ENCODE measurements at places on chromosomes 2 and 18. TPM values are rescaled to one million over a fixed set of nuclear protein-coding genes. Genes with fewer than 3 reads are reported as not detected.

The UGT1A10 gene
- total RNA-seq = not detected

GRCh38 chr2:15388406-15389325 is 172.5 kb downstream of the NBAS start:
- DNase-seq = no peak

The MOCOS gene
- total RNA-seq = 0.57 TPM

The PRADC1 gene
- total RNA-seq = 14.8 TPM

DNA sequence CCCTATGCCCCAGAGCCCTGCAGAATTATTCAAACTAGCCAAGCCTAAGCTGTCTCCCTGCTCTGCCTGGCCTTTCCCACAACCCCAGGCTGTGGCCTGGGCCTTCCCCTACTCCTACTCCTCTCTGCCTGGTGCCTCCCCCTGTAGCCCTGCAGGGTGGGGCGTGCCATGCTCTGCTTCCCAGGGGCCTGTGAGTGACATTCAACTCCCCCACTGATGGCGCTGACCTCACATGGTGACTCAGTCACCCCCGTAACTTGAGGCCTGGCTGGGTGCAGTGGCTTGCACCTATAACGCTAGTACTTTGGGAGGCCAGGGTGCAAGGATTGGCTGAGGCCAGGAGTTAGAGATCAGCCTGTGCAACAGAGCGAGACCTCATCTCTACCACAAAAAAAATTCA is 60.6 kb downstream of the KIF1A start:
- DNase-seq = no peak

DNA sequence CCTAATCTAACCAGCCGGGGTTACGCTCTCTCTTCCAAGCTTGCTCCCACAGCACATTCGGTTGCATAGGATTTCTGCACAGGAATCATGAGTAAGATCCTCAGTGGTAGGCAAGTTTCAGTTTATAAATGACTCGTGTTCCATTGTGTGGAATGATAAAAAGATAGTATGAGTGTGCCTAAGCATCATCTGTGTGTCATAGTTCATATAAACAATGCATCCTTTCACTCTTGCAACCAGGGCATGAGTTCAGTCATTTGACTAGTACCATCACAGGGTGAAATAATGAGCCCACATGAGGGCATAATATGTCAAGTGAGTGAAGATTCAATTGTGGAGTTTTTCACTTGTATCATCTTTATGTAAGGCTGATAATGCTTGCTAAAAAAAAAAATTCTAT is 417.1 kb upstream of the CDH2 start:
- DNase-seq = no peak

DNA sequence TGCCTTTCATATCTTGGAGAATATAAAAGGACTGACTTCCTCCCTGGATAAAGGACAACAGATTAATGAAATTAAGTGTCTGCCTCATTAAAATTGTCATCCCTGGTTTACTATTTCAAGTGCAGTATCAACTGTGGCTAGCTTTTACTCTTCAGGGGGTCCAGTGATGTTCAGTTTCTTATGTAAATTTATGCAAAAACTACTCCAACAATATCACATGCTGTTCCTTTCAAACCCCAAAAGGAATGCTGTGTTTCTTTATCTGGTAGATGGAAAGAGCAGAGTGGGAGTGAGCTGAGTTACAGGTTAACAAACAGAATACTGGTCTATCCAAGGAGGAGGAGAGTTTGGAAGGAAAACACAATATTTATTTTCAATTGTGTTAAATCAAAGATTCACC is 283.7 kb upstream of the VWC2L start:
- DNase-seq = no peak

- no peak for DNase-seq
Measured at GRCh38 chr2:46716927-46717326, 198.7 kb downstream of the MCFD2 start.

The ALS2 gene
- 11.3 TPM for total RNA-seq

DNA sequence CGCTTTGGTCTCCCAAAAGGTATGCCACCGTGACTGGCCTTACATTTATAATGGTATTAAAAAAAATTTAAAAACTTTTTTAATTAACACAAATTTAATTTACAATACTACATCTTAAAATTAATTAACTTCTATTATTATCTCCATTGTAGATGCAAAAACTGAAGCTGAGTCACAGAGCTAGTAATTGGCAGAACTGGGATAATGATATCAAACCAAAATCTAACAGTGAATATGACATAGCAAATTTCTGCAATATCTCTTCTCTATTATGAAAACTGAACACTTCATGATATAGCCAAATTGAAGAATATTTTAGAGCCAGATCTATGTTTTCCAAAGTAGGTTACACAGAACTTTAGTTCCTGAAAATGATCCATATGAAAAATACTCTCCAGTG is 66.4 kb upstream of the CHAC2 start:
- no peak for DNase-seq

The VWA3B gene
- total RNA-seq = not detected

GRCh38 chr2:85388878-85389538 is 21.2 kb downstream of the CAPG start:
- DNase-seq = no peak

The ERCC3 gene
- 60.2 TPM for total RNA-seq

GRCh38 chr2:111975053-111975552 is 76.7 kb downstream of the MERTK start:
- DNase-seq = no peak

The SOCS6 gene
- 3.3 TPM for total RNA-seq

The ALKAL2 gene
- 0.28 TPM for total RNA-seq

DNA sequence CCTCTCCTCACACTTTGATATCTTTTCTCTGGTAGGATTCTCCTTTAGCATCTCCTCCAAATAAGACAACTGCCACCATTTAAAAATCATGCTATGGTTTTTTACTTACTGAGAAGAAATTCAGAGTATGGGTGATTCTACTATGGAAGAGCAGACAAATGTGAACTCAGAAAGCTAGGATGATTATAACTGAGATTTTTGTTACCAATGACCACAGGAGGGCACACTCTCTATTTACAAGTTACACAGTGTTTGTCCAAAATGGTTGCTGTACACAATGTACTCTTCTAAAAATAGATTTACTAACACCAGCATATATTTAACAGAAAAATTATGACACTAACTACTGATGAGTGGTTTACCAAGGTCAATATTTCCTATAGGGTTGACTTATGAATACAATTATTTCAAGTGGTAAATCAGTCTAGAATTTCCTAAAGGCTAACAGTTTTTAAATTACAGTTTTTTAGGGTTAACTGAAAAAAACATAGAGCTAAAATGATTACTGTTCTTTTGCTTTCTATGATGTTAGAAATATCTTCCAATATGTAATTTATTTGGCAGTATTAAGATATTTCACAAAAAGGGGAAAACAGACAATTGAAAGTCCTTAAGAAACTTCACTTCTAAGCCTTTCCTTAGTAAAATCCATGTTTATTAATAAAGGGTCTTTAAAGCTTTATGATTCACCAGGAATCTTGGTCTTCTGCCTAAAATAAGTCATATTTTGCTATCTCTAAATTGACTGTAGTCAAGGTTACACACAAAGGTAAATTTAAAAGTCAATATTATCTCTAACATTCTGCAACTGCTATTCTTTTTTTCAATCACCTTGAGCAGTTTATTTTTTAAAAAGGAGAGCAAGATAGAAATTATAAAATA is 57.2 kb downstream of the MAP4K3 start:
- DNase-seq = peak; percentile 65

The FTCDNL1 gene
- total RNA-seq = 2.1 TPM

The C2orf66 gene
- total RNA-seq = 0.33 TPM

GRCh38 chr18:63073481-63073880 is 246.1 kb downstream of the BCL2 start:
- DNase-seq = peak; percentile 73

- DNase-seq = no peak
Measured at GRCh38 chr2:3290655-3291054, 87.0 kb downstream of the EIPR1 start.

The NOSTRIN gene
- total RNA-seq = not detected

DNA sequence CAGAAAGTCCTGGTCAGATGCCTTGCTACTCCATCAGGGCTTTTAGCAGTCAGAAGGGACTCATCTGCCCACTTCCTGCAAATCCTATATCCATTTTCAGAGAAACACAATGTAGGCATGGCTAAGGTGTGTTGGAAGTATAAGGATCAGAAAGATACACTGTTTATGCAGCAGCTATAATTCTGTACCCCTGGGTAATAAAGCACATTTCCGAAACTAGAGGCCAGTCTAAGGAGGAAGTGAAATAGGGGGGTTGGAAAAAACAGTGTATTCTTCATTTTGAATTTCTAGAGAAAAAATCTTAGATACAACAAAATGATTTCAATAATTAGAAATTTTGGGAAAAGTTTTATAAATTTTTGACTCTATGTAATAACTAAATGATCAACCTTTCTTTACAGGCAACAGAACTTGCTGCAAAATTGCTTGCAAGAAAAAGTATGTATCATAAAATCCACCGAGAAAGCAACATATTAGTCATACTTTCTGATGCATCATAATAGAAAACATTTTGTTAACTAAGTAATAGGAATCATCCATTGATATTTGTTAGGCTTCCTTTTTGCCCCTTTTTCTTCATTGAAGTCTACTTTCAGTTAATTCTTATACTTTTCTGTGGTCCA is 47.4 kb downstream of the FSIP2 start:
- DNase-seq = no peak

- peak; percentile 32 for DNase-seq
Measured at GRCh38 chr2:126539101-126539500, 116.9 kb upstream of the GYPC start.

DNA sequence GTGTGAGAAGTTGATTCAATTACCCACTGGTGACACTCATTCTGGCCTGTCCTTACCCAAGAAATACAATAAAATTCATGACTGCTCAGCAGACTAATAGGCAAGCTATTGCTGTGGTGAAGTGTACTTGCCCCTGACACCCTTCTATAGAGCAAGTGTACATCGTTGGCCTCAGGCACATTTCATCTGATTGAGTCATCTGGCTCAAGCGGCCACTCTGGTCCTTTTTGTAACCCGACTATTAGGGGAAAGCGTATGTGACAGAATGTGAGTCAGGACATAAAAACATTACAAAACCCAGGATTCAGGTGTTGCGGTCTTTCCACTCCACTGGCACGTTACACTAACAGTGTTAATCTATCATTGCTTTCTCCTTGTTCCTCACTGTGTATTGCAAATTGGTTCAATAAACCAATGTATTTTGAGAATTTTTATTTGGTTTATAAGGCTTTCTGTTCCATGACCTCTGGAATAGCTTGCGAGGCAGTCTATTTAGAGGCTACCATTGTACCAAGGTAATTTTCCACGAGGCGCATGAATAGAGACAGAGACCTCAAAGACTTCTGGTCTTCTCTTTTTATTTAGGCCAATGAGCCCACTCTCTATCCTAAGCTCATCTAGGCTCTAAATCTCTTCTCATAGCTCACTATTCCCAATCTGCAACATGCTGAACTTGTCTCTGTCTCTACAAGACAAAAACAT is 10.2 kb upstream of the TTC32 start:
- DNase-seq = peak; percentile 34

DNA sequence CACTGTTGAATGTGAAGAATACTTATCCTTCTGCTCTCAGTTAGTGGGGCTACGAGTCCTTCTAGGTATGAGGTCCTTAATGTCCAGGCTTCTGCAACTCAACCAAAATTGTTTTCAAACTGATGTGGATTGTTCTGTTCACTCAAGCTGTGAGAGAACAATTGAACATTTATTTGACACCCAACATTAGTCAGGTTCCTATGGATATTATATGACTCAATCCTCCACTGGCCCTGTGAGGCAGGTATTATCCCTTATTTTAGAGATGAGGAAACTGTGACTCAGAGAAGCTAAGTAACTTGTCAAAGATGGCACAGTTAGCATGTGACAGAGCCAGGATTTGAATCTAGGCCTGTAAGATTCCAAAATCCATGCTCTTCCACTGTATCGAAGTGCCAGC is 1.2 kb upstream of the LYG2 start:
- no peak for DNase-seq

Measured in activated CD4-positive, alpha-beta T cell treated with anti-CD3 and anti-CD28 coated beads, Interleukin-2, amount 10 ng/mL, durations not matched to agents 24 days and 14 days (primary cell).